Cortex of kidney (tissue), 1 donor: ENCODE measurements at places on chromosomes 5 and 9.
A peak's percentile ranks its signal among the peaks of the same experiment; 100 is the strongest.

- no peak for DNase-seq
Observed at GRCh38 chr5:137333928-137334327, 165.2 kb downstream of the SPOCK1 start.

GRCh38 chr9:38208206-38208901 lies 139.3 kb upstream of the SHB start:
- no peak for DNase-seq

DNA sequence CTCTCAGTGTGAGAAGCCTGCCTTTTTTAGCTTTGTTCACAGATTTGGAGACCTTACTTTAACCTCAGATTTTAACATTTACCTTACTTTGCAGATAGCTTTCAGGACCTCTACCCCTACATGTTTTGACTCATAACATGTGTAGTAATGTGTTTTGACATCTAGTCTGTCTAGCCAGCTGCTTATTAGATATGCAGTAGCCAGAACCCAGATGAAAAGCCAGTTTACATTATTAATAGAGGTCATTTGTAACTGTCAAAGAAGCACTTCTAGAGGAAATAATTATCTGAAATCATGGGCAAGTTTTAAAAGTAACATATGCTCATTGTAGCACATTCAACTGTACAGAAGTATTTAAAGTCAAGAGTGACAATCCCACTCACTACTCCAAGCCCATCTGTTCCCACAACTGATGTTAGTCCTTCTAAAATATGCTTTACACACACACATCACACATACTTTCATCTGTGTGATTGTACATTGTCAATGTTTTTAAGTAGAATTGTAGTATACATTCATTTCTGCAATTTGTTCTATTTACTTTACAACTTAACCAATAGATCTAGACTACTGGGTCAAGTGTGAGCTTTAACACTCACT lies 71.8 kb upstream of the NIPAL4 start:
- no peak for DNase-seq

DNA sequence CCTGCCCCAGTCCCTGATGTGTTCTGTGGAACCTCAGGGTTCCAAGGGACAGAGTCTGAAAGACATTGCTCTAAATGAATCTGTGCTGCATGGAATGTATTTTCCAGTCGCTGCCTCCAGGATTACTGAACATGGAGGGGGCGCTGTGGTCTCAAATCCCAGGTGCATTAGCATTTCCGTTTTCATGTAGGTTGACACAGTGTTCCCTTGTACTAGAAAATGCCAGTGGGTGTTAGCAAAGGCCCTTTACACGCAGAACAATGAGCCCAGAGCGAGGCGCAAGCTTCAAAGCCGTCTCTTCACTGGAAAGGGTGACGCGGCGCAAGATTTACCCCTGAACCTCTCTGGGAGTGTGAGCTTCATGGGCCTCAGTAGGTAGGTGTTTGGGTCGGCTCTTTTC lies 308.3 kb downstream of the SLIT3 start:
- DNase-seq = no peak

DNA sequence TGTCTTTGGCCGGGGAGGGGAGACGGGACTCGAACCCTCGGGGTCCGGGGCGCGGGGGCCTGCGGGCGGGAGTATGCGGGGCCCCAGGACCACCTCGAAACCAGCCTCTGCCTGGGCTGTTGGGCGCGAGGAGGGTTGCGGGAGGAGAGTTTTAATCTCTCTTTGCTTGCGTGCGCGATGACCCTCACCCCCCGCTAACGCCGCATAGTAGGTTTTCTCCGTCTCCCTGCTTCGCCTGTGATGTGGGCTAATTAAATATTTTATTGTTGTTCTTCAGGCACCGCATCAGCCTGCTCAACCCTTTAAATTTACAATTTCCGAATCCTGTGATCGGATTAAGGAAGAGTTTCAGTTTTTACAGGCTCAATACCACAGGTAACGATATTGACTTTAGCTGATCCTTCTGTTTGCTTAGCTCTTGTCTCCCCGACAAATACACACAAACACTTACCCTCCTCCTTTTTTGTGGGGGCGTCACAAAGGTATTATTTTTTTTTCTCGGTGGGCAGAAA lies 1.7 kb downstream of the TLE4 start:
- no peak for DNase-seq

- DNase-seq = no peak
Observed at GRCh38 chr9:76292246-76292645, 102.0 kb downstream of the RFK start.

DNA sequence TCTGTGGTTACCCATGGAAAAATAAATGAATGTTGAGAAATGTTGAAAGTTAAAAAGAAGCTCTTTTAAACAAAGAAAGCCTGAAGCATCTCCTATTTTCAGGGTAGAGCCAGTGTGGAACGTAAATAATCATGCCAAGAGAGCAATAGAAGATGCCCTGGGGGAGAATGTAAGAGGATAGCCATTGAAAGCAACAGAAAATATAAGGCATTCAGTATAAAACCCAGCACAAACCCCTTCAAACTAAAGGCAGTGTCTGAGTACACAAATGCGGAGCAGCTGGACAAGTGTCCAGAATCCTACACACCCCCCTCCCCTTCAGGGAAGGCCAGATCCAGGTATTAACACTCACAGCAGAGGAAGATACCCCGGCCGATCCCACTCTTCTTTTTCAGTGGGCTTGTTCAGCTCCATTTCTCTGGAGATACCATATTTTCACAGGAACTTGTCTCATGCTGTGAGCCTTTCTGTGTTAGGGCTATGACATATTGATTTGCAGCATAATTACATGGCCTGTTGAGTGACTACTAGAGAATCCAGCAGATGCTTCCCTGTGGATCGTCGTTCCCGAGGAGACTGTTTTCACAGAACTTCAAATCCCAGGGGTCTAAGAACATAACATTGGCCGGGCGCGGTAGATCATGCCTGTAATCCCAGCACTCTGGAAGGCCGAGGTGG lies 101.2 kb downstream of the PLK2 start:
- DNase-seq = no peak

DNA sequence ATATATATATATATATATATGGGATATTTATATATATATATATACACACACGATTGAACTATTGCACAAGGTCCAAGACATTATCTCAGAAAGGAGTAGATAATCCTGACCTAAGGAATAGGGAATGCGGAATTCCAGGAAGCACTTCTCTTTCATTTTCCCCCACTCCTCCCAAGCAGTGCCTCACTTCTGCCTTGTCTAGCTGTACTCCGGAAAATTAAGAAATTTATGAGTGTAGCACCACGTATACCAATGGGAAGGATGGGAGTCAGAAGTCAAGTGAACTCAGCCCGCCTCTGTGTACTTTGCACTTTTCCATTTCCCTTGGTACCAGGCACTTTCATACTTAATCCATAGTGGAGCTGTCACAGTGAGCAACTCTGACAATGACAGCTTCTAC lies 10.9 kb downstream of the SLC36A1 start:
- no peak for DNase-seq

GRCh38 chr9:124662561-124662960 lies 108.5 kb downstream of the NR6A1 start:
- DNase-seq = no peak

DNA sequence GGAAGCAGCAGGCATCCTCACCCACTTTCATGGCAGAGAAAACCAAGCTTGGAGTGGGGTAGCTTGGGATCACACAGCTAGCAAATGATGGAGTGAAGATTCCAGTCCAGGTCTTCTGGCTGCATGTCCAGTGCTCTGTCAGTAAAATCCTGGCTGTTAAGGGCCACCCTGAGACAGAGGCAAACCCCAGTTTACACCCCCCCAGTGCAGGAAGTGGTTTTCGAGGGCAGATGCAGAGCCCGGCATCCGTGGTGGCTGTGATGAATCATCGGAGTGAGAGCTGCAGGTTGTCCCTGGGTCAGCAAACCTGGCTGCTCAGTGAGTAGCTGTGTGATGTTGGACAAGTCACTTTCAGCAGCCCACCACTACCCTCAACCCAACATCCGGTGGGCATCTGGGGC lies 115.4 kb downstream of the RGS3 start:
- DNase-seq = no peak

DNA sequence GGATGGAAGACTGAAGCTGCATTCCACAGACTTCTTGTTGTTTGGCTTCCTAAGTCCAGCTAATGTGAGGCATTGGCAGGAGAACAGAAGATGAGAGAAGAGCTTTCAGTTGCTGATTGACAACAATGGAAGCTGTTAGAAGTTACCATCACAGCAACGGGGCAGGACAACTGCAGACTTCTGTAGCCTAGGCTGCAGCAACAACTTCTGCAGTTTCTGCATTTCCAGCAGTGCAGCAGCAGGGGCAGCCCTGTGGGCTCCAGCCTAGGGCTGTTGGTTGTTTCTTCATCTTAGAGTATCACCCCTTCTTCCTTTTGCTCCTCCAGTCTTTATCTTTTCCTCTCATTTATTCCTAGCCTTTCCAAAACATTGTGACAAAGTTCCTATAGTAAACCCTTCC lies 528.8 kb upstream of the PTGER4 start:
- DNase-seq = no peak

DNA sequence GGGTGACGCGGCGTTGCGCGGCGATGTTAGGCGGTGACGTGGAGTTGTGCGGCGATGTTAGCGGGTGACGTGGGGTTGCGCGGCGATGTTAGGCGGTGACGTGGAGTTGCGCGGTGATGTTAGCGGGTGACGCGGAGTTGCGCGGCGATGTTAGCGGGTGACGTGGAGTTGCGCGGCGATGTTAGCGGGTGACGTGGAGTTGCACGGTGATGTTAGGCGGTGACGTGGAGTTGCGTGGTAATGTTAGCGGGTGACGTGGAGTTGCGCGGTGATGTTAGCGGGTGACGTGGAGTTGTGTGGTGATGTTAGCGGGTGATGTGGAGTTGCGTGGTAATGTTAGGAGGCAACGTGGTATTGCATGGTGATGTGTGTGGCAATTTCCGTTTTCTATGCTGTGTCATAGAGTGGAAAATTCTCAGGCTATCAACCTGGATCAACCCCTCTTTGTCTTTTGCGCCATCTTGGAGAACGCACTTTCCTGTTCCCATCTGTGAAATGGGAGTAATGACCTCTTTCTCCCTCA lies 76.0 kb downstream of the ANKRD33B start:
- no peak for DNase-seq

- DNase-seq = no peak
Observed at GRCh38 chr5:180632768-180633167, 16.6 kb downstream of the FLT4 start.

DNA sequence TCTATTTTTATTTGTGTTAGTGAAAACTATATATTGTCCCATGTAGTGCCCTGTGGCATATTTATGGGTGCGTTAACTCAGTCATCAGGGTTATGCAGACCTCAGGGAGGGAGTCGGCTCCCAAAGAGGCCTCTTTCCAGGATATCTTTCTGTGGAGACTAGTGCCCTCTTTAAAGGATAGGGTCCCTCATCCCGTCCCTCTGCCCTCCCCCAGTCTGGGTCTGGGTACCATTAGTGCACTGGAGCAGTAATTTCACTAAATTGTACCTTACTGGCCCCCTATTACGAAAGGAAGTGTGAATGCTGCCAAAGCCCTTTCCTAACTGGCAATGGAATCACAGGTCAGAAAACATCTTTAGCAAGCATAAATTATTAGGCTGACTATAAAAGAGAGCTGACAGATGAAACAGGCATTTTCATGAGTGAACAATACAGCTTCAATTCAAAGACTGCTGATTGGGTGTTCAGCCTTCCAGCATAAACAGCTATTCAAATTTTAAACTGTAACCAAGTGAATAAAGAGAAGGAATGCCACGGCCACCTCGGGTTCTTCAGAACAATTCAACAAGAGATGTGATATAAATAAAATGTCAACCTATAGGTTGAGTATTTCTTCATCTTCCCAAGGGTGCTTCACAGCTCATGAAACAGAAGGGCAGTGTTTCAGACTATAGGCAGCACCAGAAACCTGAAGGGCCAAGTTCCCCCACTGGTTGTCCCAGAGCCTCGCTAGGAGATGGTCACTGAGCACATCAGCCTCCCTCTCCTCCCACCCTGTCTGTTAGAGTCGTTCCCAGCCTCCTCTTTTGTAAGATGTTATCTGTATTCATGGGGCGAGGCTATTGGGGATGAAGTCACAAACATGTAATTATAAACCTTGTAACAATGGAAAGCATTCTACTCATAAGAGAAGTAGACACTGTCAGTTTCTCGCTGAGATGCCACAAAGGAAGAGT lies 318.7 kb downstream of the TMEM161B start:
- DNase-seq = no peak

- no peak for DNase-seq
Observed at GRCh38 chr5:131640043-131640856, 5.2 kb upstream of the RAPGEF6 start.

DNA sequence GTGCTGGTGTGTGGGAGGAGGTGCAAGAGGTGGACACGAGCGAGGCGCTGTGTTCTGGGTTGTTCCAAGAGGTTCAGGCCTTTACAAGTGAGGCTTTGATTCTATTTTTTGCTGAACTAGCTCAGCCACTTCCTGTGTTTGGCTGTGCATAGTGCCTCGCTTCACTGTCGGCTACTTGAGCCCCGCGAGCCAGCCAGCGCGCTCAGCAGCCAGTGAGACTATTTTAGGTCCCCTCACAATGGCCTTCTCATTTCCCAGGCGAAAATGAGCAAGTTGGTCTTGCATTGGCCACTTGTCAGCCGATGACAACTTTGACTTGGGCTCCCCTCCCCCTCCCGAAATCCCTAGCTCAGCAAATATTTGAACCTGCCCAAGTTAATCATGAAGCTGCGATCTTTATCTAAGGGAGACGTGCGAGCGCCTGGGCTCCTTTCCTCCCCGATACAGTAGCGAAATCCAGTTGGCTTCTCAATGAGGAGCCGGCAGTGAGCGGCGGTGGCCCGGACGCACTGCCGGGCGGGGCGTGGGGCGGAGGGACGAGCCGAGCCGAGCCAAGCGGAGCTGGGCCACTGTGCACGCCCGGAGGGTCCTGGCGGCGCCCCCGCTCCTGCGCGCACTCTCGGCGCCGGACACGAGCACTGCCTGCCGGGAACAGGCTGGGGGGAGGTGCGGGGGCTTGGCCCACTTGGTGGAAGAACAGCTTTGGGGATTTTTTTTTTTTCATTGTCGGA lies 72.6 kb downstream of the PIK3R1 start:
- DNase-seq = peak; percentile 21

GRCh38 chr5:36502608-36503007 lies 103.8 kb upstream of the SLC1A3 start:
- no peak for DNase-seq

DNA sequence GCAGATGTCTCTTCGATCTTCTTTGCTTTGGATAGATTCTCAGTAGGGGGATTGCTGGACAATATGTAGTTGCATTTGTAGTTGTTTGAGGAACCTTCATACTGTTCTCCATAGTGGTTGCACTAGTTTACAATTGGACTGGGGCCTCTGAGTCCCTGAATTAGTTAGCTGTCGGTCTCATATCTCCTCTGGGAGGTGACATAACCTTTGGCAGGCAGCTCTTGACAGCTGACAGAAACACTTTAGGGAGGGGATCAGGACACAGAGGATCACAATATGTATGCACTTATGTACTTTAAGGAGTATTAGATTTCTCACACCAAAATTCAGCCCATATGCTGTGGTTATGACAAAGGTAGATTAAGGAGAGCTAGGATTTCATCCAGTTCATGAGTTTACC lies 1279.9 kb upstream of the DMAC1 start:
- DNase-seq = no peak

- no peak for DNase-seq
Observed at GRCh38 chr5:10498350-10498749, 56.7 kb downstream of the ROPN1L start.

GRCh38 chr9:4797854-4798150 lies 5.1 kb downstream of the RCL1 start:
- no peak for DNase-seq

- no peak for DNase-seq
Observed at GRCh38 chr5:144659634-144660227, 489.1 kb downstream of the KCTD16 start.
